Activated CD4-positive, alpha-beta memory T cell treated with anti-CD3 and anti-CD28 coated beads for 36 hours (primary cell): ENCODE measurements at places on chromosomes 6 and 20. TPM values are rescaled to one million over a fixed set of nuclear protein-coding genes. Genes with fewer than 3 reads are reported as not detected.

The PTK7 gene
- 1.5 TPM for total RNA-seq

The IL17F gene
- 119 TPM for total RNA-seq

The OTOR gene
- total RNA-seq: not detected

The DPPA5 gene
- not detected for total RNA-seq

DNA sequence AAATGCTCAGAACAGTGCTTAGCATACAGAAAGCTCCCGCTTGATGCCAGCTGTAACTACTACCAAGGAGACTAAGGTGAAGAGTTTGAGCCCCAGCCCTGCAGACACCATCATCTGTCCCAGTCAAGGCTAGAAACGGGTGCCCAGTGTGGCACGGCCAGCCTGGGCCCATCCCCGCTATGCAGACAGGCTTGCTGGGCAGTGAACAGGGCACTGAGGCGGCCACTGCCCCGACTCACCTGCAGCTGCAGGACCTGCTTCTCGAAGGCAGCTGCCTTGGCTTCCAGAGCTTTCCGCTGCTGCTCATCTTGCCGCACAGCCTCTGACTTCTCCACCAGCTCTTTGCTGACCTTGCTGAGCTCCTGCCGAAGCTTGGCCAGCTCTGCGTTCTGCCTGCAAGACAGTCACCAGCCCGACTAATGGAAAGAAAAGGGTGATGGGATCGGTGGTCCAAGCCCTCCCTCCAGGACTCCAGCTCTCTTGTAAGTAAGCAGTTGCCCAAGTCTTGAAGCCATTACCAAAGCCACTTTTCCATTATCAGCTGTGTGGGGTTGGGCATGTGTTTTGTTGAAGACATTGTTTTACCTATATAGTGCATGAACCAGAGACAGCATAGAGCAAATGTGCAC lies 48.7 kb downstream of the RRBP1 start:
- no peak overlapping the region for H3K4me3 ChIP-seq
- no peak overlapping the region for H3K27ac ChIP-seq
- H3K4me1 ChIP-seq: no peaks in the 10 kb centered on the region

- H3K4me3 ChIP-seq: no peak overlapping the region
- peaks cover 18% of the 10 kb centered on the region for H3K27me3 ChIP-seq
- H3K36me3 ChIP-seq: no peaks in the 10 kb centered on the region
- DNase-seq: no peak
These were observed 105.5 kb downstream of the DHX35 start for GRCh38 chr20:39067526-39068216.

DNA sequence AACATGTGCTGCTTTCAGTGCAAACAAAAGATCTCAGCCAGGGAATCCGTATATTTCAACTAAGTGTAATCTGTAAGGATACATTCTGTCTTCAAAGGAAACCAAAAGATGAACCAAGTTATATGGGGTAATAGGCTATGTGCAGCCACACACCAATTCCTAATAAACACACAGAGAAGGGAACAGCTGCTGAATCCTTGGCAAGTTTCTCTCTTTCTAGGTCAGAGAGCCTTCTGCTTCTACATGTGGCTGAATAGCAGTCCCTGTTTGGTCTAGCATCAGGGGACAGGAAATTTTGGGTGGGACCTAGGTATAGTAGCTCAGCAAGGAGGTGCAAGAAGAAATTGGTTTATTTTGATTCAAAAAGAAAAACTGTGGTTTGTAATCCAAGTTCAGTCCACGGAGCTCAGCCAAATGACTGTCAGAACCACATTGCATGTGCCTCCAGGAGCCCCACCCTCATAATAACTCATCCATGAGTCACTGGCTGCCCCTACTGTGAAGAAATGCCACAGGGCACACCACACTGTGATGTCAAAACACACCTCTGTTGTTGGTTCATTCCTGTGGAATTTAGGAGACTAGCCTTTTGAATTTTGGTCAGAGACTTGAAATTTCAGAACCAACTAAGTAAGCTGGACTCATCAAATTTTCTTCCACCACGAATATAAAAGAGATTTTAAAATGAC lies 21.1 kb downstream of the SPTLC3 start:
- no peak for DNase-seq
- no peak overlapping the region for H3K27ac ChIP-seq
- no peaks in the 10 kb centered on the region for H3K27me3 ChIP-seq
- H3K4me1 ChIP-seq: no peaks in the 10 kb centered on the region
- H3K4me3 ChIP-seq: no peak overlapping the region

- no peaks in the 10 kb centered on the region for H3K27me3 ChIP-seq
- no peak overlapping the region for H3K27ac ChIP-seq
- no peak overlapping the region for H3K4me3 ChIP-seq
These were observed 1224.2 kb upstream of the GJE1 start for GRCh38 chr6:140908505-140908904.

DNA sequence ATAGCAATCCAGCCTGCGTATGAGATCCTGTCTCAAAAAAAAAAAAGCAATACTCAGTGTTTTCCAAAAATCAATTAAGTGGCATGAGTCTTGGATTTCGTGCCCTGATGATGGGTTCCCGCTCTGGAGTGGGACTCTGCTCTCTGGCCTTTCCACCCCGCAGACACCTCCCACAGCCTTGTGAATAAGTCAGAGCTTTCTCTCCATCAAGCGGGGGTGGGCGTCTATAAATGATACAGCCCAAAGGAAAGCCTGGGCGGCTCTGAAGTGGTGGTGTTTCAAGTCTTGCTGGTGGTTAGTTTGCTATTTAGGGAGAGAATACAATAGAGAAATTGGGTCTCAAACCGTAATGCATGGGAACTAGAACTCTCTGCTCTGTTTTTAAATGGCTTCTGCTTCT lies 52.5 kb upstream of the TAGAP start:
- peak overlapping the region; percentile 87 for H3K27ac ChIP-seq
- no peaks in the 10 kb centered on the region for H3K36me3 ChIP-seq
- H3K4me3 ChIP-seq: peak overlapping the region; percentile 13
- peak; percentile 80 for DNase-seq
- peaks cover 75% of the 10 kb centered on the region for H3K4me1 ChIP-seq
- H3K27me3 ChIP-seq: no peaks in the 10 kb centered on the region

GRCh38 chr6:125836466-125836865 lies 45.7 kb downstream of the NCOA7 start:
- no peak for DNase-seq
- no peak overlapping the region for H3K27ac ChIP-seq
- H3K4me3 ChIP-seq: no peak overlapping the region
- H3K36me3 ChIP-seq: peaks cover 6% of the 10 kb centered on the region

DNA sequence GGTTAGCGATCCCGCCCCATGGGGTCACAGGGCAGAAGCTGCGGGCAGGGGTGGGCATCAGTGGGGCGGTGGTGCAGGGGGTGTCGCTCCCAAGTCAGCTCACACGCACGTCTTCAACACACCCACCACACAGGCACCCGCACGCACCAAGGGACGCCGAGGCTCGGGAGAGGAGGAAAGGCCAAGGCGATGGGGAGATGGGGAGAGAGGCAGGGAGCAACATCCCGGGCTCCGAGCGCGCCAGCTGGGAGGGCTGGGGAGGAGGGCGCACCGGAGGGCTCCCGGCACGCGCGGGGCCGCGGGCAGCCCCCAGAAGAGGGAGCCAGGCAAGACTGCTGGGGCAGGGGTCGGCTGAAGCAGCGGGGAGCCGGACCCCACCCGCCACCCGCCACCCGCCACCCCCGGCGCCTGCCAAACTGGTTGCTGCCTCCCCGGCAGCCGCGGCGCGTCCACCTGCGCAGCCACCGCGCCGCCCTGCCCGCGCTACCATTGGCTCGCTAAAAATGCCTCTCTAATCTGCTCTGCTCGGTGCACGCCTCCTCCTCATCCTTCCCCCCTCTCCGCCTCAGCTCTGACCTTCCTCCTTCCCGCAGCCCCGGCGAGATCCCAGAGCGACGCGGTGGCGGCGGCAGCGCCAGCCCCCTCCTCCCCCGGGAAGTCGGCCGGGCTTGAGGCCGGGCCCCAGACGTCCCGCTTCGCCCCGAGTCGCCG lies at the start of gene PACSIN1:
TSS of gene PACSIN1 (plus strand) at position 546 of the 711 bp plus-strand sequence. CDS start 60,230 bp downstream, outside the sequence.
- H3K27ac ChIP-seq: no peak within 1 kb of the TSS
- no peaks in the 10 kb centered on the region for H3K36me3 ChIP-seq
- H3K27me3 ChIP-seq: peaks cover 29% of the 10 kb centered on the region
- peak within 1 kb of the TSS; percentile 61 for H3K4me3 ChIP-seq
- H3K4me1 ChIP-seq: peaks cover 5% of the 10 kb centered on the region
